ENCODE measurements at places on chromosomes 6 and 20.

DNA sequence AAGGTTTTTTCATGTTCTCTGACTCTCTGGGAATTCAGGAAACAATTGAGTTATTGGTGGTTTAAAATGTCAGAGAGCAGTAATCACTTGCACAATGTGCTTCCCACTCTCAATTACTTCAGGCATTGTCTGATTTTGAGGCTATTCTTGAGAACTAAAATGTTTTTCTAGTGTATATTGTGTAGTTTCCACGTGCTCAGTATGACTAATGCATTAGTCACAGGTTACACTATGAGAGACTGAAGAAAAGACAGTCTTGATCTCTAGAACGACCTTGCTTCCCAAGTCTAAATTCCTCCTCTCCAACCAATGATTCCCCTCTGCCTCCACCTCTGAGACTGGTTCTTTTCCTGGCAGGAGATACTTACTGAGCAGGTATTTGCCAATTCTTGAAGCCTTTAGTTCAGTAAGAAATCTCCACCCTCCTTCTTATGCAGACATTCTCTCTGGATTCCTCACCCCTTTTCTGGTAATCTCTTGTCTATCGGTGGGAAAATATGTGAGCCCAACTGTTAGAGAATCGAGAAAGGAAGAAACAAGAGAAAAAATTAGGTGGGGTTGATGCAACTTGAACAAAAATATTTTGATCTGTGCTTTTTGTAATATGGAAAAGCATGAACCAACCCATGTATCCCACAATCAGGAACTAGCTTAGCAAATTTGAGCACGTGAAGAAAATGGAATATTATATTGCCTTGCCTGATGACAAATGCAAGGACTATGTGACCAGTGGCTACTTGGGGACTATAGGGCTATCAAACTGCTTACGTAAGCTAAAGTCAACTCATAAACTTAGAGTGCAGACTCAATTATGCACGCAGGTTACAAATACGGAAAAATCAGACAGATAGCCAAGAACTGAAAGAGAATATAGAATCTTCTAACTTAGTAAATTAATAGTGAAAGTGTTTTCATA lies 61.1 kb upstream of the SLC22A16 start:
- DNase-seq = peak; percentile 89

- DNase-seq = no peak
Observed at GRCh38 chr6:156347656-156348055, 429.5 kb upstream of the ARID1B start.

- no peak for DNase-seq
Observed at GRCh38 chr20:51960047-51960675, 157.8 kb upstream of the SALL4 start.

GRCh38 chr6:21748343-21749056 lies 154.9 kb downstream of the SOX4 start:
- no peak for DNase-seq

DNA sequence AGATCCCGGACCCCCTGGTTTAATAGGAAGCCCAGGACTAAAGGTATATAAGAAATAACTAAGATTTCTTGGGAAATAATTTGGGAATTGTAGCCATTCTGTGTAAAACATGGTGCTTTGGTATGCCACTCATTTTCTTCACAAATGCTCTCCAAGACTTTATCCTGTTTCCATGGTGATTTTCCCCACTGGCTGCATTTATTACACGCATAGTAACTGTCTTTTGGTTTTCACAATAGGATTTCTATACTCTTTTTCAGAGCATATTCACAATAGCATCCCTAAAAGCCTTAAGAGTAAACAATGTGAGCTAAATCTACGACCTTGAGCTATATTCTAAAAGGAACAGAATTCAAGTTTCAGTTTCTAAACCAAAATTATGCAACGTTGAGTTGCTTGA lies 160.8 kb downstream of the COL9A1 start:
- DNase-seq = no peak

- DNase-seq = no peak
Observed at GRCh38 chr6:98777762-98778161, 56.6 kb upstream of the POU3F2 start.

GRCh38 chr6:6407071-6407741 lies 86.7 kb upstream of the F13A1 start:
- no peak for DNase-seq
